ENCODE measurements at places on chromosomes 11 and 22.

DNA sequence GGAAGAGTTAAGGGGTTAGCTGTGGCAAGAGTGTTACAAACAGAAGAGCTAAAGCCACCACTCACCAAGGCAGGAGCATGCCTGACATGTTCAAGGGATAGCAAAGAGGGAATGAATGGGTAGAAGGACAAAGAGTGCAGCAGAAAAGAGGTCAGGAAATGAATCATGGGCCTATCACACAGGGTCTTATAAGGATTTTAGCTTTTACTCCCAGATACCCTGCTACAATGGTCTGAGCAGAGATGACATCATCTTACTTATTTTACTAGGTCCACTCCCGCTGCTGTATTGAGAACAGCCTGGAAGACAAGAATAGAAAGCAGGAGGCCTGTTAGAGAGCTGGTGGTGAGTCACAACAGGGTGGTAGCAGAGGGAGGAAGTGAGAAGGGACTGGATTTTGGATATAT lies 9.8 kb downstream of the TRAF6 start:
- peak; percentile 35 for DNase-seq

DNA sequence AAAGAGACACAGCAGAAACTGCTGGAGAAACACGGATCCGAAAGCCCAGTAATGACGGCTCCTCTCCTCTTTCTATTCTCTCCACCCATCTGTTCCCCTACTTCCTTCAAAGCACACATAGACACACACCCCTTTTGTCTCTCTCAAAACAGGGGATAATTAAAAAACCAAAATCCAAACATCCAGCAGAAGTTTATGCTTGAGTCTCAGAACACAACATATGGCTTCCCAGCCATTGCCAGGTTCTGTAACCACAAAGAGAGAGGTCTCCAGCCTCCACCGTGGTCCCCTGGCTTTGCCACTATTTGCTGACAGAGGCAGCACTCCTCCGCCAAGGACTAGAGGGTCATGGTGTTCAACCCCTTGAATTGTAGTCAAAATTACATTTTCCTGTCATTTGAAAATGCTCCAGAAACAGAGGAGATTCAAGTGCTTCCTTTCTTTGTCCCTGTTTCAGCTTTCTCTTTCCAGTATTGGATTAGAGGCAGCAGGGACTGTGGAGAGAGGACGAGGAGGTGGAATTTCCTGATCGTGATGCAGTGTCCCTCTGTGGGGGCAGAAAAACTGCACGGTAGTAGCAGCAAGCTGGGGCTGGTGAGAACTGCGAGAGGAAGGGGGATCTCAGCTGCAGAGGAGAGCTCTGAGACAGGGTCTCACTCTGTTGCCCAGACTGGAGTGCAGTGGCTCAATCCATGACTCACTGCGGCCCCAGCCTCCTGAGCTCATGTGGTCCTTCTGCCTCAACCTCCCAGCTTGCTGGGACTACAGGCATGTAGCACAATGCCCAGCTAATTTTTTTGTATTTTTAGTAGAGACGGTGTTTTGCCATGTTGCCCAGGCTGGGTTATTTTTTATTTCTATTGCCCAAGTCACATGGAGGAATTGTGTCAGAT lies 60.3 kb downstream of the UBASH3B start:
- no peak for DNase-seq

DNA sequence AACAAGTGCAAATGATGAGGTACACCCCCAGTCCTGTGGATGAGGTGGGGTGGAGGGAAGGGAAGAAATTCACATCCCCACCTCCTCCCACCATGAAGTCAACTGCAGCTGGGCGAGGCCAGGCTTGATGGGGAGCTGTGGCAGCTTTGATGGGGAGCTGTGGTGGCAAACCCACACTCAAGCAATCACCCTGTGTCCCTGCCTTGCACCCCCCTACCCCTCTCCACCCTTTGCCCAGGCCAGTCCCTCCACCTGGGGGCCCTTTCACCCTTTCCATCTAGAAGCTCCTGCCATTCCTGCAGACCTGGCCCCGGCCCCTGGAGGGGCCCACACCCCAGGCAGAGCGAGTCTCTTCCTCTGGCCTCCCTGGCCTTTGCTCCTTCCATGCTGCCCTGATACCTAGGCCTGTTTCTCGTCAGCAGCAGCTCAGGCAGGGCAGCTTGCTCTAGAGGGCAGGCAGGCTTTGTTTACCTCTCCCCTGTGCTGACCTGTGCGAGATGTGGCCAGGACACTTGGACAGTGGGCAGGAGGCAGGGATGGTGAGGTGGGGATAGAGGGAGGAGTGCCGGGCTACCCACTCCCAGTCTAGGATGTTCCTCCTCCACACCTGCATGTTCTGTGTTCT lies 4.5 kb upstream of the FGF3 start:
- no peak for DNase-seq

- DNase-seq = no peak
Observed at GRCh38 chr11:117502779-117503100, 175.1 kb downstream of the CEP164 start.

DNA sequence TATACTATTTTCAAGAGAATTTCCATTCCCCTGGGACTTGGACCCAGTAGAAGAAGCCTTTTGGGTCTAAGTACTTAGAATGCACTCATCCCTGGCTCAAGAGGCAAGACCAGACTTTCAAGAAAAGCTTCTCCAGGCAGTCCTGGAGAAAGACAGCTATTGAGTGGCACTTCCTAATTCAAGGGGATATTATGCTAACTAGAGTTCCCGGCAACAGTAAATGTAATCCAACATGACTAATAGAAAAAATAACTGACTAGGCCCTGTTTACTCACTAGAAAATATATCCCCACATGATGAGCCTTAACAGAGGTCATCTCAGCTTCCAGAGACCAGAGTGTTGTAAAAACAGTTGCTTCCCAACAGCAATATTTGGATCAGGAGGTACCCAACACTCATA lies 47.2 kb upstream of the AKIP1 start:
- DNase-seq = no peak

DNA sequence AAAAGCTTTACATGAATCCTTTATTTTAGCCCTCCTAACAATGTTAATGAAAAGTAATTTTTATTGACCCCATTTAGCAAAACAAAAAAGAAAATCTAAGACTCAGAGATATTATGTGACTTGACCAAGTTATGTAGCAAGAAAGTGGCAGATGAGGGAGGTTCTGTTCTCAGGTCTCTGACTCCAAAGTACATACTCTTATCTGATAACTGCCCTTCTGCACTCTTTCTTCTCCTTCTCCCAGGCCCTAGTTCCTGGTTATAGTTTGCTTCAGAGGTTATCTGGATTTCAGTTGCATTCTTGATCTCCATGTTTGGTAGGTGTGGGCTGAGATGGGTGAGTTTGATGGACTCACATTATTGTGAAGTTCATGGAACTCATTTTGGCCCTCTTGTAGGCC lies 4.5 kb downstream of the OR9Q2 start:
- DNase-seq = no peak
